Mucosa of gallbladder (tissue), 1 donor: ENCODE measurements at places on chromosomes 5 and 9.

DNA sequence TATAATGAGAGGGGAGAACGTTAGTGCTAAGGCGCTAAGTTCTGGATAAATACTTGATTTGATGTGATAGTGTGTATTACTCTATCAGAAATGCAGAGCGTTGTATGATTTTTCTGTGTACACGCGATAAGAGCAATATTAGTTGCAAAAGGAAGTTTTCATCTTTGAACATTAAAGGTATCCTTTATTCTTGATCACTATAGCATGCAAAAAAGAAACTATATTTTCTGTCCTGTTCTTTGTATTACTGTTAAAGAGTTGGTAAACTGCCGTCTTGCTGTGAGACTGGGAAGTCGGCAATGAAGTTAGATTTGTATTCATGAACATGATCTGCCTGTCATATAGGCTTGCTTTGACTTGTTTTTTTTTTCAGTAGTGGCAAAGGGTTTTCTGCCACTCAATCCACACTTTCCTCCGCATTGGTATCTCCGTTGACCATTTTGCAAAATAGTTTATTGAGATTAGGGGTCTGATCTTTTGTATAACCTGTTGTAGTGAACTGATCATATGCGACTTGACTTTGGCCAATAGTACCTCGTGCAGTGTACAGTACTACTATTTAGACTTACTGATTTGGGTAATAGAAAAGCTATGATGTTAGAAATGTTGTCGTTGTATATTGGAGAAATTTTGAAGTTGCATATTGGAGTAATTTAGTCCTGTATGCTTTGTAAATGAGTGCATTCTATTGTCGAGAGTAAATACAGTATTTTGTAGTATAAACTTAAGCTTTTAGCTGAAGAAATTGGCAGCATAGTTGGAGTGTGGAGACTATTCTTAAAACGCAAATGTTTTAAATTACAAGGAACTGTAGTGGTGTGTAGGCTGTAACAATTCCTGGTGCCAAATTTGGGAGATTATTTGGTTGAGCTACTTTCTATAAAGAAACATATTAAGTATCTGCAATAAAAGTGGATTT, 1.7 kb downstream of the DENND4C start:
- DNase-seq, result no peak

DNA sequence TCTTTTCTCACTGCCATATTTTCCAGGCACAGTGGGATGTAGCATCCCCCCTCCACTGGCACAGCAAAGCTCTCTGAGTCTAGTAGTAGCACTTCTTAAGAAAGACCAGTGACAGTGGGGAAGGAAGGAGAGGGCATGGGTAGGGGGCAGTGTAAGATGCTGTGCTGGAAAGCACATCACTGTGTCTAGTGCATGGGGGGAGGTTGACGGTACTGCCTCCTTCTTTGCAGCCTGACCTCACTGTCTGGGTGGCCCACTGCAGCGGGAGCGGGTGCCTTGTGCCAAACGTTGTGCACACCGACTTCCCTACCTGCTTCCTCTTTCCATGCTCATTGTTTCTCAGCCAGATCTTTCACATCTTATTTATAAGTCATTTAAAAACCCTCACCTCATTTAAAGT, 91.8 kb downstream of the PDE8B start:
- no peak for DNase-seq

GRCh38 chr5:135747824-135748223, 86.6 kb upstream of the SLC25A48 start:
- DNase-seq, result peak; percentile 1

GRCh38 chr9:21507483-21507790, 25.3 kb upstream of the IFNE start:
- no peak for DNase-seq

DNA sequence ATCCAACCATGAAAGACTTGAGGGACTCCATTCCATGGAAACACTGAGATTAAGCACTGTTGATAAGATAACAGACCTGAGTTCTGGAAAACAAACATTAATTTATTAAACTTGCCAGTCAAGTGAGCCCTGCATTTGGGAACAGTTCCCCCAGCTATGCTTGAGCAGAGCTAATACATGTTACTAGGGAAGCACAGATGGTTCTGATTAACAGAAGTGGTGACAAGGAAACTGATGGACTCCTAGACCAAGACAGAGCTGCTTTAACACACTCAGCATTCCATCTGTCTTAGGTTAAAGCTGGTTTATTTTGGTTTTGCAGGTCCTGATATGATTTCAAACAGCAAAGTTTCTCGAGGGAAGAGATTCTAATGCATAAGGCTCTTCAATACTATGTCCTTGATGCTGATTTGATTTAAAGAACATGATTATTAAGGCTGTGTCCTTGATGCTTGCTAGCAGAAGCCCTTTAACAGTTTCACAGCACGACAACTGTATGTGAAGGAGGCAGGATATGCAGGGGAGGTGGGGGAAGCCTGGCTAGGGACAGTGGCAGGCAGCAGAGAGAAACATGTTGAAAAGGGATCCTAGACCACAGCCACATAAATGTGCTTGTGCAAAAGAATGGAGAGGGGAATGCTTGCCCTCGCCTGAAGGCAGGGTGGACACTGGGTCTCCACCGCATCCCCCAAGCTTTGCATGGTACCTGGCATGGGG, 66.2 kb downstream of the ACTBL2 start:
- no peak for DNase-seq

GRCh38 chr9:125620216-125620615, 86.8 kb downstream of the MAPKAP1 start:
- no peak for DNase-seq

DNA sequence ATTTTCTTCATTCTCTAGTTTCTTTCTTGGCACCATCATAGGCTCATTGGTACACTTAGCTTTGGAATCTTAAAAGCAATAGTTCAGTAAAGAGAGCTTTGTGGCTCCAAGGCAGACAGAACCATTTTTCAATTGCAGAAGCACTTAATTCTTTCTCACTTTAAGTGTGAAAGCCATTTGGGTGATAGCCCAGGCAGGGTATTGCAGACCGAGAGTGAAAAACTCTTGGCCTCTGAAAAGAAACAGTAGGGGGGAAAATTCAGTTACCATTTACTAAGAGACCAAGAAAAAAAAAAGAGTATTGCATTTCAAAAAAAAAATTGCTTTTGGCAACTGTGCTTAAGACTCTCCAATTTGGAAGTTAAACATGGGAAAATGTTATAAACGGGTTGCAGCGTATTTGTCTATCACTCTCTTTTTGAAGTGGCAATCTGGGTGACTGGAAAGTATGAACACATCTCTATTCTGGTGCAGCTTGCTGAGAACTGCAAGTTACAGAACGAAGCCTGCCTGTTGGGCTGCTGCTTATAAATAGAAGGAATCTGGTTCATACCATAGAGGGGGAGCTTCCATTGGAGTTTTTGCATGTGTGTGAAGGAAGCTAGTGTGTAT, 170.5 kb downstream of the TLE4 start:
- DNase-seq, result no peak

- no peak for DNase-seq
Measured at GRCh38 chr5:180468732-180469585, 25.2 kb upstream of the CNOT6 start.

- no peak for DNase-seq
Measured at GRCh38 chr5:139445325-139446170, 6.2 kb upstream of the DNAJC18 start.

DNA sequence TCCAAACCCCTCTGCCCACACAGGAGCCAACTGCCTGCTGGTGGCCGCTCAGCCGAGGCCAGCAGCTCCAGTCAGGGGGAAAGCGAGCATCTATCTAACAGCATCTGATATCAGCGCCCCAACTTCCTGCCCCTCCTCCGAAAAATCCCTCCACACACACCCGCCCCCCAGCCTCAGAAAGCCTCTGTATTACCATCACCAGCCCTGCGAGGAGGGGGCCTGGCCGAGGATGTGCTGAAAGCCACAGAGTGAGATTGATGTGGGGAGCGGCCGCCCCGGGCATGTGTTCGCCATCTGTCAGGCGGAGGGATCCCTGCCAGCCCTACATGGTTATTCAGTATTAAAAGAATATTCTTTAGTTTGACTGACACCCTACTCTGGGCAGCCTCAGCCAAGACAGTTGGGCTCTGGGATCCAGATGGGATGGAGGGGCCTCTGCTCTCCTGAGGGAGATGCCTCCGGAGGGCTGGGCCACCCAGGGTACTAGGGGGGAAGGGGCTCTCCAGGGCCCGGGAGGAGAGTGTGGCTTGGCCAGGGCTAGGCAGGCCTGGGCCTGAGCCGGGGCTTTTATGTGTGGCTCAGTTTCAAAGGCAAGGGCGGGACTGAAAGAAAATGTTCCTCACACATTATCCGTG, 98.0 kb downstream of the HSD17B3 start:
- DNase-seq, result no peak

DNA sequence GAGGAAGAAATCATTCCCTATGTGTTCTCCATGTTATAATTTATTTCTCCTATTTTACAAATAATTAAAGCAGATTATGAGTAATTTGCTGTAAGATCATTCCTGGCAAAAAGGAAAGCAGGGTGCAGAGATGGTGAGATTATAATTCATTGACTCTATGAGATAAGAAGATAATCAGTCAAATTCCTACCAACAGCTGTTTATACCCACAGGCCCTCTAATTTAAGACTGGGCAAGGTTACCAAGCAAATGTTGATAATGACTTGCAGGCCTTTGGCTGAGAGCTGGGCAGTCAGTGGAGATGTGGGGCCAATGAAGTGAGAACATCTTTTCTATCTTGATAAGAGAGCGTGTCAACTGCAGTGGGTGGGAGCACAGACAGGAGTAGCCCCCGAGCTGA, 222.7 kb downstream of the ICE1 start:
- no peak for DNase-seq

DNA sequence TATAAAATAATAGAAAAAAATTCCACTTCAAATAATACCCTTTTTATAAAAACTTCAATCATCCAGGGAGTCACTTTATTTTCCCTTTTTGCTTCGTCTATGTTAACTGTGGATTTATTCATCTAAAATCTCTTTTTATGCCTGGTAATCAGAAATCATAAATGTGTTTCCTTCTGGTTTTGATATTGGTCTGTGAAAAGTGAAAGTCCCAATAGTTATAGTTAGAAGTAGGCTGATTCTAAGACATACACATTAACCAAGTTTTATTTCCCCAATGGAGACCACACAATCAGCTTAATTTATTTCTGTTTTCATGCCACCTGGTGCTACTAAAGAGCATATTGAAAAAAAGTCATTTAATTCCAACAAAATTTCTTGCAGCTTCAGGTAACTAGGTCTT, 45.7 kb downstream of the ZNF474 start:
- DNase-seq, result no peak

DNA sequence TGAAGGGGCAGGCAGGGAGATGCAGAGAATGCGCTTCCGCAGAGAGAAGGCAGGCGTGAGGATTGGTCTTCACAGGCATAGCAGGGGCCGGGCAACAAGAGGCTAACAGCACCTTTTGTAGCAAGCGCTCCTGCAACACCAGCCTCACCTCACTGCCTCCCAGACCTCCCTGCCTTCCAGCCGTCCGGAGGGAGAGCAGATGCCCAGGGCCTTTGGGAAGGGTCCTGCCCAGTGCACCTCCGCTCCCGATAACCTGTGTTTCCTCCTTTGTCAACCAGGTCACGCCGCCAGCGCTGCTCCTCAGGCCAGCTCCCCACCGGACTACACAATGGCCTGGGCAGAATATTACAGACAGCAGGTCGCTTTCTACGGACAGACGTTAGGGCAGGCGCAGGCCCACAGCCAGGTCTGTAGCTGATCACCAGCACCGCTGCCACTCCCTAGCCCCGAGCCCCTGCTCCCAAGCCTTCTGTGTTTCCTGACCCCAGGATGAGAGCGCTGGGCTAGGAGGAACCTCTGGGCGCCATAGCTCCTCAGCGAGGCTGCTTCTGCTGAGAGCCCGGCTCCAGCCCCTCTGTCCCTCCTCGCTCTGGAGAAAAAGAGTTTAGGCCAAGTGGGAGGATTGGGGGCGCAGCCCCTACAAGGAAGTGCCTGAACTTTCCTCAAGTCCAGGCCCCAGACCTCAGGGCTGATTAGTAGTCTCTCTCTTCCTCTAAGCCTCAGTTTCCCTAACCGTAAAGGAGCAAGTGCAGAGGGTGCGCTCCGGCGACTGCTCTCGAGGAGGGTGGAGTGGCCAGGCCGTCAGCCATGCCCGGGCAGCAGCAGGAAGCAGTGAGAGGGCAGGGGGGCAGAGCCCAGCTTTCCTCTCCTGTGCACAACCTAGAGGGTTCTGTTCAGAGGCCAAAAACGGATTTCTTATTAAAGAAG, 28.4 kb upstream of the PRDM12 start:
- DNase-seq, result no peak

DNA sequence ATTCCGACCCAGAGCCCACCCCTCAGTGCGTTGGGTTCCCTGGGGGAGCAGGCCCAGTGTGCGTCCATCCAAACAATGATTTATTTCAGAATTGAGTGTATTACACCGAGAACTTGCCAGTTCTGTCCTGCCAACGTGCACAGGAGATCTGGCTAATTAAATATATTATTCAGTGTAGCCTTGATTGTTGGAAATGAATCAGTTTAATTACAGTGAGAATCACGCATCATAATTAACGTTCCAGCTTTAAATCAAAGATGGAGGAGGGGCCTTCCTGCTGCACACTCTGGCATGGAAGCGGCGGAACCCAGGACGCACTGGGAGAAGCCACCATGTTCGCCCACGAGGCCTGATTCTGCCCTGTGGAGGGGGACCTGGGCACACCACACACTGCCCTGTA, 30.7 kb upstream of the TMEM250 start:
- DNase-seq, result no peak

- DNase-seq, result no peak
Measured at GRCh38 chr5:51398875-51399642, 15.8 kb downstream of the ISL1 start.

GRCh38 chr9:94860678-94861588, 134.4 kb downstream of the AOPEP start:
- DNase-seq, result peak; percentile 55

DNA sequence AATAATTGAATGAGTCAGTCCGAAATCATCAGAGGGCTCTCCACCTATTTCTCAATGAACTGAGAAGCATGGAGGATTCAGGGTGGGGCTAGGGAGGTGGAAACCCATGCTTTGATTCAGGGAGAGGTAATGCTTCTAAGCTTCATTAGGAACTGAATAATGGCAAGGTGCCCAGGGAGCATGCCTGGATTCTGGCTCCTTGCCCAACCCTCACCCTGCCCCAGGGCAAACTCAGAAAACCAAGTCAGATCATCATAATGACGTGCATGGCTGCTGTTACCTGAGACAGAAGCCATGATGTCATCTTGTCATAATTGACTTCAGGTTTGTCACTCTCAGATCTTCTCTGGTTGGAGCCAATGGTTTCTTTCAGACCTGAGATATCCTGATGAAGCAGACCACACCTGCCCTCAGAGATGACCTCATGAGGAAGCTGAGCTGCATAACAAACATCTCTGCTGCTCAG, 199.6 kb downstream of the SYK start:
- DNase-seq, result no peak

GRCh38 chr5:1446602-1447343, 1.5 kb upstream of the SLC6A3 start:
- DNase-seq, result no peak

DNA sequence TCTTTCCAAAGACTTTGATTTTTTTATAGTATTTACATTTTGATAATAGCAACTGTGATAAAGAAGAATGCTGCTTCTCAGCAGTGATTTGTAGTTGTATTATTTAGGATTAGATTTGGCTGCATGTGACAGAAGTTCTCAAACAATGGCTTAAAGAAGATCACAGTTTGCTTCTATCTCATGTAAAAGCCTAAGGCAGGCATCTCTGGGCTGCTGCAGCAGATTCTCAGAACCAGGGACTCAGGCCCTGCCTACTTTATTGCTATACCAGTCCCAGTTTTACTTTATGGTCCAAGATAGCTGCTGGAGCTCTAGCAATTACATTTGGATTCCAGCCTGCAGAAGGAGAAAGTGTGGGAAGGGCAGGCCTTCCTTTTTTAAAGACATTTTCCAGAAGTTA, 8.8 kb upstream of the SNX2 start:
- DNase-seq, result no peak
